Upper lobe of right lung (tissue), 1 donor: ENCODE measurements at places on chromosomes 3 and 15.

- H3K4me3 ChIP-seq: no peak overlapping the region
- no peak overlapping the region for H3K27ac ChIP-seq
- no peak for DNase-seq
- no peaks in the 10 kb centered on the region for H3K36me3 ChIP-seq
Observed at GRCh38 chr15:70523616-70524015, 239.7 kb downstream of the UACA start.

DNA sequence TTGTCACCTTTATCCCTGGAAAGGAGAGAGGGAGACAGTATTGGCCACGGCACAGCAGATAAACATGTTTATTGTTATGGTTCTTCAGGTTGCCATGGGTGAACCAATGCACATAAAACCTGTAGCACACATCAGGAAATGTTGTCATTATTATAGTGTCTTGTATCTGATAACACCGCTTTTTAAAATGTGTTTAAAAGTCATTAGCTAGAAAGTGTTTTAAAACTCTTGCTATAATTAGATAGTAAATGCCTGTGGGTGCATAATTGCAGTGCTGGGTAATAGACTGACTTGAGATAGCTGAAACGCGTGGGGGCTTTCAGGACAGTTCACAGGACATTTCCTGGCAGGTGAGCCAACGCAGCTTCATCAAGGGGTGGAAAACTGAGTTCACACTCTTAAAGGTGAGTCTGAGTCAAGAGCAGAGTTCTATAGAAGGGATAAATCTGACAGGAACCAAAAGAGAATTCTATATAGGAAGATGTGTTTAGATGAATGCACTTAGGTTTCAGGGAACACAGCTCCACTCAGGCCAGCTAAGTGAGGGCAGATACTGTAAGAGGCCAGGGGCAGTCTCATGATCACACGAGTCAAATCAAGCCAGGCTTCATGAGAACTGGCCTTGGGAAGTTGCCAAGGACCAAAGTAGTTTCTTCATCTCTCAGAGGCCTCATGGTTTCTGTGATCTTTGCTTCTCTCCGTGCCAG is 35.6 kb upstream of the PPP4R2 start:
- no peaks in the 10 kb centered on the region for H3K36me3 ChIP-seq
- no peak for DNase-seq
- no peak overlapping the region for H3K4me3 ChIP-seq

DNA sequence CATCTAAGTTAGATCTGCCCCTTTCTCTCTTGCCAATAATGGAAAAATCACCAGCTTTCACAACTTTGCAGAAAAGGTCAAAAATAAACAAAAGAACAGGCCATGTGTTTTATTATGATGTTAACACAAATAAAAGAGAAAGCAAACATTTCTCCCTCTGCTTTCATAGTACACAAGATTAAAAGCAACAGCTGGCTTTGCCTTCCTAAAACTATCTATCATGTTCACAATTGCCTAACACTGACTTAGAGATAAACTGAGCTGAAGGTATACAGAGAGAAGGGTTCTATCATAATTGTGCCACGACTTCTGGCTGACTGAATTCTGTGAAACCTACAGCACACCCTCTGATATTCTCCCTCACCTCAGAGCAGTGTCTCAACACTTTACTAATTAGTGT is 29.4 kb downstream of the AADAC start:
- no peak overlapping the region for H3K27ac ChIP-seq
- DNase-seq: no peak
- H3K4me1 ChIP-seq: peaks cover 7% of the 10 kb centered on the region
- H3K27me3 ChIP-seq: no peaks in the 10 kb centered on the region
- no peak overlapping the region for H3K4me3 ChIP-seq
- H3K36me3 ChIP-seq: no peaks in the 10 kb centered on the region

DNA sequence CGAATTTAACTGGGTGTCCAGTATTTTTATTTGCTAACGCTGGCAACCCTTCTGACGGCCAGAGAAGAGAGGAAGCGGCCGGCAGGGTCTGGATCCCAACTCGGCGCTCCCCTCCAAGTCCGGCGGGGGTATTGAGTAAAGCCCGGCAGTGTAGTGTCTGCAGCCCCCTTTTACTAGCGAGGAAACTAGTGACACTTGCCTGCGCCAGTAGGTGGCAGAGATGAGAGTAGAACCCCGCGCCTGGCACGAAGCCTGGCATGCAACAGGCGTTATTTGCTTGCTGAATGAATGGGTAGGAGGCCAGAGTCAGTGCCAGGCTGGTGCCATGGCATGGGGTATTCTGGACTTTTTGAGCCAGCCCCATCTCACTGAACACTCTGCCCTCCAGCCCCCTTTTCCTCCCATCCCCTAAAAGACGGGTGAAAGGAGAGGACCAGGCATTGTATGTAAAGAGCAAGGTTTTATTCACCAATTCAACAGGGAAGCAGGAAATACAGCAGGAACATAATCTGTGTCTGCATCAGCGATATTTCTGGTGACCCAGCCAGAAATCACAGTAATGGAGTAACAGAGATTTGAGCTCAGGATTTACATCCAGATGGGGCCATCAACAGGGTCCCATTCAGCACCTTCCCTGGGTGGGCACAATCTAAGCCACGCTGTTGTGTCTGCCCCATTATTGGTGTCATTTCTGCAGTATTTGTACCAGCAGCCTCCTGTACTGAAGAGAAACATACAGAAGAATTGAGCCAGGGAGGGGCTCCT is 788 bp upstream of the WDR73 start:
- peaks cover 31% of the 10 kb centered on the region for H3K36me3 ChIP-seq
- peak overlapping the region; percentile 92 for H3K27ac ChIP-seq
- peak overlapping the region; percentile 95 for H3K4me3 ChIP-seq
- peaks cover 40% of the 10 kb centered on the region for H3K4me1 ChIP-seq

- H3K4me3 ChIP-seq: peak overlapping the region; percentile 30
- H3K27ac ChIP-seq: peak overlapping the region; percentile 58
- DNase-seq: no peak
- H3K27me3 ChIP-seq: no peaks in the 10 kb centered on the region
- peaks cover 35% of the 10 kb centered on the region for H3K4me1 ChIP-seq
Observed at GRCh38 chr3:11582191-11582968, 61.3 kb downstream of the VGLL4 start.

DNA sequence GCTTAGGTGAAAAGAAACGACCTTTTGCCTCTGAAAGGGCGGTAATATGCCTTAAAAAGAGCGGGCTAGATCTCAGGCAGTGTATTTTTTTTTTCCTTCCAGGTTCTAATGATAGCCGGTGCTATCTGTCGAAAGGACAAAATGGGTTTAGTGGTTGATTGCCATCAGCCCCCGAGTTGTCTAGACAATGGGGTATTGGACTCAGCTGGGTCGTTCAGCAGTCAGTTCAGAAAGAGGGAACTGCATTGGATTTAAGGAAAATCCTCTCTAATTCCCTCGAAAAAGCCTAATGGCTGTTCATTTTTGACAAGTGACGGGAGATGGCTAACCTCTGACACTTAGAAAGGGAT is 728 bp downstream of the EIF2B5 start:
- no peaks in the 10 kb centered on the region for H3K27me3 ChIP-seq
- no peak for DNase-seq

- DNase-seq: no peak
- H3K4me3 ChIP-seq: no peak overlapping the region
- H3K27ac ChIP-seq: no peak overlapping the region
- H3K36me3 ChIP-seq: no peaks in the 10 kb centered on the region
- no peaks in the 10 kb centered on the region for H3K27me3 ChIP-seq
- H3K4me1 ChIP-seq: peaks cover 10% of the 10 kb centered on the region
Observed at GRCh38 chr15:80423215-80423614, 19.0 kb downstream of the ARNT2 start.

- H3K36me3 ChIP-seq: no peaks in the 10 kb centered on the region
- H3K27ac ChIP-seq: no peak overlapping the region
- no peaks in the 10 kb centered on the region for H3K27me3 ChIP-seq
- DNase-seq: no peak
Observed at GRCh38 chr15:62112616-62113593, 46.1 kb downstream of the C2CD4A start.

- no peaks in the 10 kb centered on the region for H3K36me3 ChIP-seq
- H3K4me1 ChIP-seq: peaks cover 6% of the 10 kb centered on the region
- H3K27me3 ChIP-seq: no peaks in the 10 kb centered on the region
- no peak overlapping the region for H3K27ac ChIP-seq
- H3K4me3 ChIP-seq: peak overlapping the region; percentile 20
- no peak for DNase-seq
Observed at GRCh38 chr3:129045675-129046036, 14.9 kb upstream of the GP9 start.

DNA sequence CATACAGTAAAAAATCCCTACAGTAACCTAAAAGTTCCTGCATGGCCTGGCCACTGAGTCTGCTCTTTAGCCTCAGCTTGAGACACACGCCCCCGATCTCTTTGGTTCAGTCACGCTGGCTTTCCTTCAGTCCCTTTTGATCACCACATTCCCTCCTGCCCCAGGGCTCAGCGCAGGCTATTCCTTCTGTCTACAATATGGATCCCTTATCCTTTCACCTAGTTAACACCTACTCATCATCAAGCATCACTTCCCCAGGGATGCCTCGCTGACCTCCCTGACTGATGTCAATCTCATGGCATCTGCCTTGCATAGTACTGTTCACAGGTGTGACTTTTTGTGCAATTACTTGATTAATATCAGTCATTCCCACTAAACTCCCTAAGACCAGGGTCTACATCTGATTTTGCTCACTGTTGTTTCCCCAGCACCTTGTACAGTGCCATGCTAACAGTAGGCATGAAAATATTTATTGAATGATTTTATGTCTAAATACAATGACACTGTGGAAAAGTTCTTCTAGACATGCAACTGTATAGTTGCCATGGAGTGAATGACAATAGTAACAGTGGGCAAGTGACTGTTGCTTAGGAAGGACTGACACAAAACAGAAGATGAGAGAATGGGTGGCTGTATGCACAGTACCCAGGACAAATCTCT is at the start of gene SNTN:
SNTN (plus strand) TSS at position 610 of the 660 bp plus-strand sequence; CDS start at position 623, 13 bp downstream.
- no peaks in the 10 kb centered on the region for H3K27me3 ChIP-seq
- no peak within 1 kb of the TSS for H3K27ac ChIP-seq
- H3K36me3 ChIP-seq: no peaks in the 10 kb centered on the region
- H3K4me1 ChIP-seq: no peaks in the 10 kb centered on the region
- no peak within 1 kb of the TSS for H3K4me3 ChIP-seq

DNA sequence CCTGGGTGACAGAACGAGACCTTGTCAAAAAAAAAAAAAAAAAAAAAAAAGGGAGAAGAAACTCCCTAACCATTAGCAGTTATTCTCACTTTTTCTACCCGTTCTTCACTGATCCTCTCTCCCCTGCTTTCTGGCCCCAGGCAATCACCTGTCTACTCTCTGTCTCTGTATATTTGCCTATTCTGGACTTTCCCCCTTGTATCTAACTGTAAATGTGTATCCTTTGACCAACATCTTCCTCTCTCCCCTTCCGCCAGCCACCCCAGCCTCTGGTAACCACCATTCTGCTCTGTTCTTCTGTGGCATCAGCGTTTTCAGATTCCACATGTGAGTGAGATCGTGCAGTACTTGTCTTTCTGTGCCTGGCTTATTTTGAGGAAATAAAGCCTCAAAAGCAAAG is 6.9 kb downstream of the CYFIP1 start:
- peak overlapping the region; percentile 51 for H3K27ac ChIP-seq
- H3K4me1 ChIP-seq: peaks cover 10% of the 10 kb centered on the region
- no peak overlapping the region for H3K4me3 ChIP-seq
- no peaks in the 10 kb centered on the region for H3K36me3 ChIP-seq
- no peaks in the 10 kb centered on the region for H3K27me3 ChIP-seq

- no peaks in the 10 kb centered on the region for H3K4me1 ChIP-seq
- DNase-seq: no peak
- no peak overlapping the region for H3K4me3 ChIP-seq
- no peak overlapping the region for H3K27ac ChIP-seq
Observed at GRCh38 chr3:50405249-50405648, 45.9 kb upstream of the TMEM115 start.

- H3K27ac ChIP-seq: no peak overlapping the region
- no peak overlapping the region for H3K4me3 ChIP-seq
- peaks cover 9% of the 10 kb centered on the region for H3K4me1 ChIP-seq
- H3K36me3 ChIP-seq: no peaks in the 10 kb centered on the region
- DNase-seq: no peak
Observed at GRCh38 chr15:40162552-40162951, 1.7 kb downstream of the BUB1B start.

DNA sequence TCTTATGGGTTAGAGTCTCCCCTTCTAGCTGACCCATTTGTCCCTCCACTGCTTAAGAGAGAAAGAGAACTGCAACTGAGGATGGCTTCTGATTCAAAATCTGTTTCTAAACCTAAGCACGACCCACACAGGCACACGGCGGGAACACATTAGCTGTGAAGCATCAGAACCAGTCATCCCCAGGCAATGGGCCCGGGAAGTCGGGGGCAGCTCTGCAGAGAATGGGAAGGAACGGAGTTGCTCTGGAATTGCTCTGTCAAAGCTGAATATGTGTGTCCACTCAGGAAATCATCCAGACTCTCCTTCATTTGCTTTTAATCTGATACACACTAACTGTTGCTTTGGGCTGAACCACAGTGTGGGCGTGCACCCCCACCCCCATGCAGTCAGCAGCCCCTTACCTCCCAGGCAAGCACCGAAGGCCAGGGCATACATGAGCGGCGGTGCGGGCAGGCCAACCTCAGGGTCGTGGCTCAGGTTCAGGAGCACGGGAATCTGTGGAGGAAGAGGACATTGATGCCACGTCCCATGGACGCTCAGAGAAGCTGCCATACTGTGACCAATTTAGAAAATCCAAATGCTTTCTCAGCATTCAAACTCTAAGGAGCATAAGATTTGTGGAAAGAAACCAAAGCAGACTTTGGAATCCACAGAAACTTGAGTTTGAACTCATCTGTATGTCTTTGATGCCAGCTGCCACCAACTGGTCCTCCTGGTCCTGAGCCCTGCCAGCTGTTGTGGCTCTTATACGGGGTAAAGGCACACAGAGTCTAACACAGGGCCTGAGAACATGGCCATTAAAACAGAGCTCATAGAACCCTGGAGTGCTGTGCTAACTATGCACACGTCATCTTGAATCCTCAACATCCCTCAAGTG is 247.9 kb downstream of the OCA2 start:
- H3K27ac ChIP-seq: no peak overlapping the region
- H3K4me3 ChIP-seq: no peak overlapping the region
- H3K4me1 ChIP-seq: no peaks in the 10 kb centered on the region
- no peaks in the 10 kb centered on the region for H3K27me3 ChIP-seq
- H3K36me3 ChIP-seq: no peaks in the 10 kb centered on the region

- peaks cover 3% of the 10 kb centered on the region for H3K36me3 ChIP-seq
- no peak overlapping the region for H3K4me3 ChIP-seq
- H3K4me1 ChIP-seq: peaks cover 13% of the 10 kb centered on the region
- H3K27ac ChIP-seq: no peak overlapping the region
- peak; percentile 68 for DNase-seq
- no peaks in the 10 kb centered on the region for H3K27me3 ChIP-seq
Observed at GRCh38 chr15:60520825-60521368, 42.0 kb upstream of the ICE2 start.

- H3K27me3 ChIP-seq: no peaks in the 10 kb centered on the region
- no peaks in the 10 kb centered on the region for H3K4me1 ChIP-seq
- H3K36me3 ChIP-seq: no peaks in the 10 kb centered on the region
- DNase-seq: no peak
Observed at GRCh38 chr3:183435661-183436060, 7.2 kb upstream of the MCF2L2 start.

DNA sequence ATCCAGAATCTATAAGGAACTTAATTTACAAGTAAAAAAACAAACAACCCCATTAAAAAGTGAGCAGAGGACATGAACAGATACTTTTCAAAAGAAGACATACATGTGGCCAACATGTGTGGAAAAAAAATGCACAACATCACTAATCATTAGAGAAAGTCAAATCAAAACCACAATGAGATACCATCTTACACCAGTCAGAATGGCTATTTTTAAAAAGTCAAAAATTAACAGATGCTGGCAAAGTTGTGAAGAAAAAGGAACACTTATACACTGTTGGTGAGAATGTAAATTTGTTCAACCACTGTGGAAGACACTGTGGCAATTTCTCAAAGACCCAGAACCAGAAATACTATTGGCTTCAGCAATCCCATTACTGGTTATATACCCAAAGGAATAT is 830.0 kb upstream of the ALCAM start:
- no peak for DNase-seq
- no peaks in the 10 kb centered on the region for H3K27me3 ChIP-seq
- H3K4me1 ChIP-seq: no peaks in the 10 kb centered on the region
- H3K27ac ChIP-seq: no peak overlapping the region
